CD14-positive monocyte (primary cell): ENCODE measurements at places on chromosomes 5 and 9.

DNA sequence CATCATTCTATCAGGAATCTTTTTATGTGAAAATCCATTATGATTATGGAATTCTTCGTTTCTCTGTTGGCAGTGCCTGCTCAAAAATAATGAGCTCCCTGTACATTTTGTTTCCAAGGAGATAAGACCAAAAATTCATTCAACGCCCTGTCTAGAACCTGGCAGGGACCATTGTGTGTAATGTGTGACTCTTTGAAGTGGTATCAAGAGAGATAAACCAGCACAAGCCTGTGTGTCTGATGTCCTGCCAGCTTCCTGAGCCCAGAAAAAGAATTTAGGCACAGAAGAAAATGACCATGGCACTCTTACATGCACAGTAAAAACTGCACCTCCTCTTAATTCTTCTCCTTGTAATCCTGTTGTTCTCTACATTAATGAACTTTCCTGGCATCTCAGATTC, 177.4 kb downstream of the SAXO1 start:
- no peaks in the 10 kb centered on the region for H3K4me1 ChIP-seq
- no peak overlapping the region for H3K27ac ChIP-seq
- DNase-seq = no peak

DNA sequence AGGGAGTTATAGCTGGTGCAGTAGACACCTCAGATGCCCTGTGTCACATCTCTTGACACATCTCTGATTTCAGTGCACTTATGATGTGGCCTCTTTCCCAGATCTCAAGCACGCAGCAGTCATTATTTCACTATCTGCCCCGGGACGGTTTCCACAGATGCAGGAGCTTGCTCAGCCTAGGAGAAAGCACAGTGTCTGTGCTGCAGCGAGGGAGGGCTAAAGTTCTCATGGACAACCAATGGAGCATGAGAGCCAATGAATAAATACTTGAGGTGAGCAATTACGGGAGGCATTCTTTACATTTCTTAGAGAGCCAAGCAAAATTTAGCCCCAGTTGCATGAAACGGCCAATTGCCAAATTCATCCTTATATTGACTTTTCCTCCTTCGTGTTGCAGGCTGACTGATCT, 7.4 kb upstream of the MOB3B start:
- no peak overlapping the region for H3K27ac ChIP-seq
- peaks cover 29% of the 10 kb centered on the region for H3K4me1 ChIP-seq
- H3K36me3 ChIP-seq = peaks cover 83% of the 10 kb centered on the region
- H3K27me3 ChIP-seq = no peaks in the 10 kb centered on the region

DNA sequence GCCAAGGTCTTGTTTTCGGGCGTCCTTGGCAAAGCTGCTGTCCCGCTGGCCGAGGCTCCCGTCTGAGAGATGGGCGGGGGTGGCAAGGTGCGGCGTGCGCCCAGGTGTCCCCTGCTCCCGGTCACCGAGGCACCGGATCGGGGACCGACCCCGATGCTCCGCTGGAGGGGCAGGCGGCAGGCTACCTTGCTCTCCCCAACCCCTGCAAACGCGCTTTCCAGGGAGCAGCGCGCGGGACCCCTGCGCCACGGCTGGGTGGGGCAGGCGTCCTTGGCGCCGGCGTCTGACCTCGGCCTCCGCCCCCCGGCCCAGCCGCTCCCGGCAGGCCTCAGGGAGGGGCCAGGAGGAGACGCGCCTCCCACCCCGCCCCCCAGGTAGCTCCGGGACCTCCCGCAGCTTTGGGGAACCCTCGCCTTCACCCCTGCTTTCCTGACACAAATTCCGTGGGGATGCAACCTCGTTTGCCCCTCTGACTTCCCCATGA, 551 bp downstream of the N4BP3 start:
- H3K27me3 ChIP-seq = peaks cover 80% of the 10 kb centered on the region
- H3K4me1 ChIP-seq = peaks cover 23% of the 10 kb centered on the region
- no peak for DNase-seq
- no peak overlapping the region for H3K27ac ChIP-seq
- no peaks in the 10 kb centered on the region for H3K36me3 ChIP-seq

DNA sequence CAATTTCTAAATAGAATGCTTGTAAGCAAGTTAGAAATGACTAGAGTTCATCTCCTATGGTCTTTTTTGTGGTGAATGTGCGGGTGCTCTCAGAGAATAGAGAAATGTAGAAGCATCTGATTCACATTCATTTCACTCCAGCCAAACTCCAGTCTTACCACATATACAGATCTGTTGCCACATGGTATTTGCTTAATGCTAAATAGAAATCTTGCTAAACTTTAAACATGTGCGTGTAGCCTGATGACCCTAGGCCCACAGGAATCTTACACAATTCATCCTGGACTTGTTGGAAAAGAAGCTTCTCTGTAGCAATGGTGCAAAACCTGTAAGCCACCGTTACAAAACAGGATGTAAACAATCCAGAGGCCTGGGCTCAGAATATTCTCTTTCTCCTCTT, 135.2 kb downstream of the PCSK1 start:
- H3K4me3 ChIP-seq = no peak overlapping the region
- no peak overlapping the region for H3K27ac ChIP-seq
- no peaks in the 10 kb centered on the region for H3K36me3 ChIP-seq
- H3K4me1 ChIP-seq = peaks cover 53% of the 10 kb centered on the region
- peak; percentile 94 for DNase-seq

DNA sequence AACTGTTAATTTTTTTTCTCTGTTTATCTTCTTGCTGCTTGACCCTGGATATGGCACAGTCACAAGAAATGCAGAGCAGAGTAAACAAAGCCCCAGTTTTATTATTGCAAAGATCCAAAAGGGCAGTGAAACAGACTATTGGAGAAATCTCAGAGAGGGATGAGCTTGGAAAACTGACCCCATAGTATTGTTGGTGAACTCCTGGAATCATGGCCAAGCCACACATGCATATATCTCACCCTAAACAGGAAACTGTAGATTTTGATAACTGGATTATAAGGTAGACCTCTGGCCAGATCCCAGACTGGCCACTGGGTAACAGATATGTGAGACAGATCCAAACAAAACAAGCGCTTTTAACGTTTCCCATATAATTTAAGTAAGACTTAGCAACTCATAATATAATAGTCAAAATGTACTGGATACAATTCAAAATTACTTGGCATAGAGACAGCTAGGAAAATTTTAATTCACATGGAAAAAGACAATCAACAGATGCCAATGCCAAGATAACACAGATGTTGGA, 263.5 kb upstream of the SEMA6A start:
- no peaks in the 10 kb centered on the region for H3K27me3 ChIP-seq
- H3K4me1 ChIP-seq = no peaks in the 10 kb centered on the region

DNA sequence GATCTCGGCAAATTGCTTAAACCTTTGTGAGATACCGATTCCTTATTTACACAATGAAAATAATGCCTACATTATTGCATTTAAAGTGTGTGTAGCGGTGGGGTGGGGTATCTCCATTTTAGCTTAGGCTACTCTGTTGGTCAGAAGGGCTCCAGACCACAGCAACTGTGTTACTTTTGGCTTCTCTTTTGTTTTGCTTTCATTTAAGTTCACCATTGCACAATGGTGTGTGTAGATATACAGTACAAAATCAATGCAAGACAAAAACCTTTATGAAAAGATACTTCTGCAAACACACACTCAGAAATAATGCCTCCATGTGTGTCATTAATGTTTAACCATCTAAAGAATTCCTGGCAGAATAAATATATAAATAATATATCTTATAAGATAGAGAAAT, 279.4 kb downstream of the FBXL17 start:
- DNase-seq = no peak

DNA sequence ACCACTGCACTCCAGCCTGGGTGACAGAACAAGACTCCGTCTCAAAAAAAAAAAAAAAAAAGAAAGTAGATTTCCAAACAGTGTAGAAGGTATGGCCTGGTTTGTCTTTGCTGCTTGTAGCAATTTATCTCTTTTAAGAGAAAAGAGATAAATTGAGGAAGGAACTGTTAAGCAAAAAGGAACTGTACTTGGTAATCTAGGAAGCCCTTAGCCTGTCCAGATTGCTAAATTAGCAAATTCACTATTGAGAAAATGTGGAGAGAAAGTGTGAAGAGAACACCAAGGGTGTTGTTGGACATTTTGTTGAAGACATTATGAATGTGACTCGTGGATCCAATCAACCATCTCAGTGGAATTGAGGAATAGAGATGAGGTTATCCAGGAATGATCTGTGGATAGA, 13.0 kb upstream of the SUSD3 start:
- peaks cover 70% of the 10 kb centered on the region for H3K4me1 ChIP-seq
- H3K27ac ChIP-seq = peak overlapping the region; percentile 23
- no peaks in the 10 kb centered on the region for H3K27me3 ChIP-seq
- DNase-seq = peak; percentile 47
- H3K4me3 ChIP-seq = no peak overlapping the region
- no peaks in the 10 kb centered on the region for H3K36me3 ChIP-seq

DNA sequence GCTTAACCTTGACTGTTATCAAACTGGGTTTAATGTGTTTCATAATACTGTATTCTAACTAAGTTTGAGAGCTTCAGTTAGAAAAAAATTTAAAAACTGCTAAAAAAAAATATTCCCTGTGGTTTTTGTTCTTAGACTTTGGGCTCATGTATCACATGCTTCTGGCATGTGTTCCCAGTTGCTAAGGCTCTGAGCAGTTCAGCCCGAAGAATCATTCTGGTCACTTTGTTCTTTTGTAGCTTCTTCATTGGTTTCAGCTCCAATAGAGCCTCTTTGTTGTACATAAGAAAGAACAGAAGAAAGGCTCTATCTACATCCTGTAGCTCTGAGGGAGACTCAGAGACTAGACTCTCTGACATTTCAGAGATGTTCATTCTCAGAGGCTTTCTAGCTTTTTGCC, 25.6 kb downstream of the KCNN2 start:
- no peak overlapping the region for H3K27ac ChIP-seq
- H3K4me3 ChIP-seq = no peak overlapping the region
- DNase-seq = no peak
- no peaks in the 10 kb centered on the region for H3K4me1 ChIP-seq
- no peaks in the 10 kb centered on the region for H3K36me3 ChIP-seq
